ENCODE measurements at places on chromosomes 16 and 17.
A peak's percentile ranks its signal among the peaks of the same experiment; 100 is the strongest.

- peak; percentile 54 for DNase-seq
Measured at GRCh38 chr17:15124746-15125145, 140.4 kb downstream of the PMP22 start.

DNA sequence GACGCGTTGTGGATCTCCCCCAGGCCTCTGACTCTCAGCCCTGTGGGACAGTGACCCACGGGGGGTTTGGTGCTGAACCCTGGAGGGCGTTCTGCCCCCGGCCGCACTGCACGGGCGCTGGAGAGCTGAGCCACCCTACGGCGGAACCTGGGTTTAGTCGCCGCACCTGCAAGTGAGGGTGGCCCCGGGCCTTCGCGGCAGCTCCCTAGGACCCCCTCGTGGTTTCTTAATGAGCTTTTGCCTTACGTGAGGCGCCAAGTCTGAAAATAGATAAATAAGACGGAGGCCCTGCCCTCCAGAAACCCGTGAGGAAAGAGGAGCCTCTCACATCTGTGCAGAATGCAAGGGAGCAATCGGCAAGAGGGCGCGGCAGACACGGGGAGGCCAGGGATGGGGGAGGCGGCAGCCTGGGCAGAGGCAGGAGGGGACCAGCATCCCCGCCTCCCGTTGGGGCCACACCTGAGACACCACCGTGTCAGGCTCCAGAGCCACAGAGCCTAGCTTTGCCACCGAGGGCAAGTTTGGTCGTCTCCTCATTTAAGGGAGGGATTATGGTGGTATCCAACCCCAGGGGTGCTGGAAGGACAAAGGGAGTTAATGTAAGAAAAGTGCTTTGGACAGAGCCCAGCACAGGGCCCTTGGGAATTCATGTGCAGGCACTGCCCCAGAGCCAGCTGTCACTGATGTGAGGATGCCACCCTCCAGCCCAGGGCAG is 153.2 kb upstream of the CHMP6 start:
- DNase-seq = no peak

DNA sequence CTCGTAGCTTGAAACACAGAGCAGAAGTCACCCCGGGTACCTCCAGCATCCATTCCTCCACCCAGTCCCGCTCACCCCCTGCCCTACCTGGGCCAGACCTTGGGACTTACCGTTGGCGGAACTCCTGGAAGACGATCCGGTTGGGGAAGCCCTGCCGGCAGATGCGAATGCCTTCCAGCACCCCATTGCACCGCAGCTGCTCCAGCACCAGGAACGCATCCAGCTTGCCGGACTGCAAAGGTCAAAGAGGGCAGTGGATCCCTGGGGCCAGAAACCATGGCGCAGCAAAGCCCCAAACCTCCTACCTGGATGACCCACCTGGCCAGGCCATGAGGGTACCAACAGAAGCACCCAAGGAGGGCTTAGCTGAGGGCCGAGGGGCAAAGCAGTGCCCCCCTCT is 97.9 kb downstream of the NDE1 start:
- DNase-seq = no peak

DNA sequence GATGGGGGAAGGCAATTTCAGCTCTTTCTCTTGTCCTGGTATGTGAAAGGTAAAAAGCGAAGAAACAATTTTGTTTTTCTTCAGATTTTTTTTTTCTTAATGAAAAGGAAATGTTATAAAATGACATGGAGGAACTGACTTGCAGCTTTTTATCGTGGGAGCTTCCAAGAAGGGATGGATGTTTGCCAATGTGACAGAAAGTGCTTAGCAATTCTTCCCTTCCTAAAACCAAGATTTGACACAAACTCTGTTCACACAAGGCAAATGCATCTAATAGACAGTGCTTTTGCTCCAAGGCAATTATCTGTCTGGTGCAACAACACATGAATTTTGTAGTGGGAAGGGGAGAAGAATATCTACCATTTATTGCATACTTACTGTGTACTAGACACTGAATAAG is 988.5 kb downstream of the CDH11 start:
- no peak for DNase-seq

GRCh38 chr16:30741461-30741914 is 6.7 kb upstream of the PHKG2 start:
- peak; percentile 86 for DNase-seq

DNA sequence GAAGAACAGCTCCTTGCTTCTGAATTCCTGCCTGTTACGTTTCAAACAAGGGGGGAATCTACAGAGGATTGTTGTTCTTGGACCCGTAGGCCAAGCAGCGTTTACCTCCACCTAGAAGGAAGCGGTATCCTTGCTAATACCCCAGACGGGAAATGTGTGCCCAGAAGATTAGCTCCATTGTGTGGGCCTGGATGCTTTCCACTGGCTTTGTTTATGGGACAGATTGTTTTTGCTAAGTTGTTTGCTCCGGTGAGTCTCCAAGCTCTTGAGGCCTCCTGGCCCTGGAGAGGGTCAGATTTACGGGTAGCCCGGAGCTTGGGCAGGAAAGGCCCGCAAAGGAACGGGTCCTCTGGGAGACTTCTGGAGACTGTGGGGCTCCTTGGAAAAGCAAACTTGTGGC is 28.4 kb upstream of the MRTFB start:
- no peak for DNase-seq

DNA sequence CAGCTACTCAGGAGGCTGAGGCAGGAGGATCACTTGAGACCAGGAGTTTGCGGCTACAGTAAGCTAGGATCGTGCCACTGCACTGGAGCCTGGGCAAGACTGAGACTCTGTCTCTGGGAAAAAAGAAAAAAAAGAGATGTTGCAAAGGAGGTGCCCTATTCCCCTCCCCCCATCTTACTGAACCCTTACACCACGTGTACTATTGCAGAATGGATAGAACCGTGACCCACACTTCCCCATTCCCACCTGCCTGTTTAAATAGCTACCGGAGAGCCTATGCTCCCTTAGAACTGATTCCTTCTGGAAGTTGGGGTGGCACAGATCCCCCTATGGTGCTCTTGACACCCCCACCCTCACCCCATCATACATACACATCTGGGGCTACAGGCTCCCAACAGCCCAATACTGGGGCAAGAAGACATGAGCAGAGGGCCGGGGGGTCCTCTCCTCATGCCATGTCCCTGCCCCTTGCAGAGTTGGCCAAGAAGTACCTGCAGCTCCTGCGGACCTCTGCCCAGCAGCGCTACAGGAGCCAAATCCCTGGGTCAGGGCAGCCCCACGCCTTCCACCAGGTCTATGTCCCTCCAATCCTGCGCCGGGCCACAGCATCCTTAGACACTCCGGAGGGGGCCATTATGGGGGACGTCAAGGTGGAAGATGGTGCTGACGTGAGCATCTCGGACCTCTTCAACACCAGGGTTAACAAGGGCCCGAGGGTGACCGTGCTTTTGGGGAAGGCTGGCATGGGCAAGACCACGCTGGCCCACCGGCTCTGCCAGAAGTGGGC is 35.7 kb downstream of the NLRC5 start:
- no peak for DNase-seq

GRCh38 chr17:59827721-59828477 is 64.8 kb downstream of the TUBD1 start:
- peak; percentile 12 for DNase-seq

GRCh38 chr17:31132977-31133376 is 38.2 kb downstream of the NF1 start:
- no peak for DNase-seq

- DNase-seq = peak; percentile 67
Measured at GRCh38 chr17:39700148-39700987, 504 bp downstream of the ERBB2 start.

DNA sequence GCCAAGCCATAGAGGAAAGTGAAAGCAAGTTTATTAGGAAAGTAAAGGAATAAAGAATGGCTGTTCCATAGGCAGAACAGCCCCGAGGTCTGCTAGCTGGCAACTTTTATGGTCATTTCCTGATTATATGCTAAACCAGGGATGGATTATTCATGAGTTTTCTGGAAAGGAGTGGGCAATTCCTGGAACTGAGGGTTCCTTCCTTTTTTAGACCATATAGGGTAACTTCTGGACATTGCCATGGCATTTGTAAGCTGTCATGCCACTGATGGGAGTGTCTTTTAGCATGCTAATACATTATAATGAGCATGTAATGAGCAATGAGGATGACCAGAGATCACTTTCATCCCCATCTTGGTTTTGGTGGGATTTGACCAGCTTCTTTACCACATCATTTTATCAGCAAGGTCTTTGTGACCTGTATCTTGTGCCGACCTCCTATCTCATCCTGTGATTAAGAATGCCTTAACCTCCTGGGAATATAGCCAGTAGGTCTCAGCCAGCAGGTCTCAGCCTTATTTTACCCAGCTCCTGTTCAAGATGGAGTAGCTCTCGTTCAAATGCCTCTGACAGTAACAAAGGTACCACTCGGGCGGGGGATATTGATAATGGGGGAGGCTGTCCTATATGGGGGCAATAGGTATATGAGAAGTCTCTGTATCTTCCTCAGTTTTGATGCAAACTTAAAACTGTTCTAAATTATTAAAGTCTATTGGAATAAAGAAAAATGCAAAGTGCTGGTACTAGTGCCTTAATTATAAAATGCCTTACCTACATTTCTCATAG is 38.9 kb upstream of the HELZ start:
- no peak for DNase-seq

DNA sequence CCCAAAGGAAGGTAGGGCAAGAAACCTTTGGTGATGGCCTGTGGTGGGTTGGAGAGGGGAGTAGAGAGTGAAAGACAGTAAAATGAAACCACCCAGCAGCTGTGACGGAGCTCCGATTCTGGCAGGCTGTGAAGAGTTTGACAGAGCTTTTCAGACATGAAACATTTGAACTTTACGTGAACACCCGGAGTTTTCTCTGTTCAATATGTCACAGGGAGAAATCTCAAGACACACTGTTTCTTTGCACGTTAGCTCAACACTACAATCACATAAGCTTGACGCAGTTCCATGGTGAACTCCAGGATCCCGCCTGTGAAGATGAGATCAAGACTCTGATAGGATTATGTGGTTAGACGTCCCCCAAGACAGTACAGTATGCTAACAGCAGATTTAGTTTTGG is 79.6 kb upstream of the CDH11 start:
- DNase-seq = no peak

DNA sequence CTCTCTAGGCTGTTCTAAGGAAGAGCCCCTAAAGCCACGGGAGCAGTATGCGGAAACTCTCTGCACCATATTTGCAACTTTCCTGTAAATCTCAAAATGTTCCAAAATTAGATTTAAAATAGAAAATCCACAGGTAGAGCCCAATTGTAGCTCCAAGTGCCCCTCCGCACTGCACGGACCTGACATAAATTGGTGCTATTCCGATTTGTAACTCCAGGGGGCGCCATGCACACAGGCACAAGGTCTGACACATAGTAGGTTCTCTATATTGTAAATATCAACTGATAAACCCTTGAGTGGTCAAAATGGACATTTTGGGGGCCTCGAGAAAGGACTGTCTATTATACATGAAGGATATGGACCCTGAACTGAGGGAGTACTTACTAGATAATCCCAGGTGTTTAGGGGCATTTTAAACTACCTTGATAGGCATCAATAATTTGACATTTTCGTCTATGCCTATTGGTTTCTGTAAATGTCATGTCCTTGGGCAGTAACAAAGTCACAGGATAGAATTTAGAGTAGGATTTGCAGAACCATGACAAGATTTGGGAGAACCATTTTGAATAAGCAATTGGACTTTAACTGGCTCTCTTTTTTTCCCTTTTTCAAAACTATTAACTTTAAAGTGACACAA is 36.6 kb upstream of the TMEM132E start:
- peak; percentile 48 for DNase-seq

- DNase-seq = peak; percentile 22
Measured at GRCh38 chr16:12907670-12908233, 6.4 kb downstream of the SHISA9 start.

DNA sequence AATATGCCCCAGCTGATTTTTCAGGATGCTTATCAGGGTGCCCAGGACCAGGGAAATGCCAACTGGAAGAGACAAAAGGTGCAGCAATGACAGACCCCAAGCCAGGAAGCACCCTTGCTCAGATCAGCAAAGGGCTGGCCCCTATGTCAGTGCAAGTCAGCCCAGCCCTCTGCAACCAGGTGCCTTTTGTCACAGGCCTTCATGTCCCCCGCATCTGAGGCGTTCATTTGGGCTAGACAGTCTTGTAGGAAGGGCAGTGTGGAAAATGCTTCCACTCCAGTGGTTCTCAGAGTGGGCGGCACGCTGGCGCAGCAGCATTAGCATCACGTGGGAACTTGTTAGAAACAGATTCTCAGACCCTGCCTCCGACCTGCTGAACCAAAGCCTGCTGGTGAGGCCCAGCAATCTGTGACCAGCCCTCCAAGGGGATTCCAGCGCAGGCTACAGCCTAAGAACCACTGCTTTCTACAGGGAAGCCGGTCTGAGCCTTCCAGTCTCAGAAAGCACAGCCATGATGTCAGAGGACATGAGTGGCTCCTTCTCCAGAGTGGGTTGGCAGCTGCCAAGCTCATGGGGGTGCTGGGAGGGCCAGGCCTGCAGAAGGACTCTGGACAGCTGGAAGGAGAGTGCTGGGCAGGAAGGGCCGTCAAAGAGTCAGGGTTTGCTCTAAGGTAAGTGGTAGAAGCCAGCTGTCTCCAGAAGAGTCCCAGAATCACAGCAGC is 13.1 kb downstream of the SLC47A2 start:
- DNase-seq = no peak

GRCh38 chr16:58021661-58022551 is 3.6 kb upstream of the MMP15 start:
- peak; percentile 90 for DNase-seq

DNA sequence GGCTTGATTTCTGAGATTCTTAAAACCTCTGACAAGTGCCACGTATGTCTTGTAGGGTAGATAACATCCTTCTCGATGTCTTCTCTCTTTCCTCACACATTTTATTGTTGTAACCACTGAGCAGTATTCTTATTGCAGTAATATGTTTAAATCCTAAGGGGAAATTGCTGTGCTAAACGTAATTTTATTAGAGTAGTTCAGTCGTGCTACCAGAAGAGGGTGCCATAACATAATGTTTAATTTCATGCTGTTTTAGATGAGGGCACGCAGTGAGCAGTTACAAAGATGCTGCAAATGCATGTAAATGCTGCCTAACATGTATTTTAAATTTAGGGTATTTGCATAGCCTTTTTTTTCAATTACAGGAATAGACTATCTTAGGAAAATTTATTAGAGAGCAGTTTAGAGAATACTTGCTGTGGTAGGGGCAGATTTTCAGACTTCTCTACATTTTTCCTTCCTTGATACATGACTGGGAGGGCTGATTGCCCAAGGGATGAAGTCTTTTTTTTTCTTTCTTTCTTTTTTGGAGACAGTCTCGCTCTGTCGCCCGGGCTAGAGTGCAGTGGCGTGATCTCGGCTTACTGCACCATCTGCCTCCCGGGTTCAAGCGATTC is 51.7 kb downstream of the GAN start:
- peak; percentile 25 for DNase-seq

DNA sequence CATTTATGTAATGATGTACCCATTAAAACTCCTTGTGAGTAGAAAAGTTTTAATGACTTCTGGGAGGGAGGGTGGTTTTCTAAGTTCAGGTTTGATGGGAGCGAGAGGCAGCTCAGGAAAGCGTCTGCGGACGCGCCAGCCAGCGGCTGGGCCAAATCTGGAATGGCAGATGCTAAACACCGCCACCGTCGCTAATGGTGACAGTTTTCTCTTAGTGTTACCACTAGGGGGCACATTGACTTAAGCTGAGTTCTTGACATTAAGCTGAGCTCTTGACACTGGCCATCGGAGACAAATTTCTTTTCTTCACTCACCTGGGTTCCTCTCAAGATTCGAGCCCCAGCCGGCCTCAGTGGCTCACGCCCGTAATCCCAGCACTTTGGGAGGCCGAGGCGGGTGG is 6.7 kb downstream of the TRPV1 start:
- no peak for DNase-seq

- DNase-seq = no peak
Measured at GRCh38 chr16:56337131-56337857, 88.1 kb downstream of the AMFR start.
